ENCODE measurements at places on chromosomes 2 and 18.

DNA sequence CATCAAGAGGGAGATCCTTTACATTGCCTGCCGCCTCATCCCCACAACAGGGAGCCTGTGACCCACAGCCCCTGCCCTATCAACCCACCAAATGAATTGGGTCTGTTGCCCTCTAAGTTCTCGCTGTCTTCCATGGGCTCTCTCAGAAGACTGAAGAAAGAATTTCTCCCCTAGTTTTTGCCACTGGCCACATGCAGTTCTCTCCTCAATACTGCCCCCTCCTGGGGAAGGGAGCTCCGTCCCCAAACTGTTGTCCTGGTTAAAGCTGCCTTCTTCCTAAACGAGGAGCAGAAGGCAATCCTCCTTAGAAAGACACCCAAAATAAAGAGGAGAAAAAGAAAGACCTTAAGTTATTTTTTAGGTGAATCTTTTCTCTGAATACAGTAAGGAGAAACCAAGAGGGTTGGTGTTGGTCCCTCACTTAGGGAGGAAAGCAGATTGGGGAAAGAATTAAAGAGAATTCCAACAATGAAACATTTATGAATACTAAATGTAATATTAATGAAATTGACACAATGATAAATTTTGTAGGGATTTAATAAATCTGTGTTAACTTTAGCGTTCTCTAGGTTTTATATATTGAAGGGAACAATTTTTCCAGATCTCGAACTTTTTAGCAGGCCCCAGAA lies 31.1 kb upstream of the SATB2 start:
- ATAC-seq, result no peak

- ATAC-seq, result no peak
Observed at GRCh38 chr2:130152816-130153595, 8.1 kb upstream of the CCDC74B start.

DNA sequence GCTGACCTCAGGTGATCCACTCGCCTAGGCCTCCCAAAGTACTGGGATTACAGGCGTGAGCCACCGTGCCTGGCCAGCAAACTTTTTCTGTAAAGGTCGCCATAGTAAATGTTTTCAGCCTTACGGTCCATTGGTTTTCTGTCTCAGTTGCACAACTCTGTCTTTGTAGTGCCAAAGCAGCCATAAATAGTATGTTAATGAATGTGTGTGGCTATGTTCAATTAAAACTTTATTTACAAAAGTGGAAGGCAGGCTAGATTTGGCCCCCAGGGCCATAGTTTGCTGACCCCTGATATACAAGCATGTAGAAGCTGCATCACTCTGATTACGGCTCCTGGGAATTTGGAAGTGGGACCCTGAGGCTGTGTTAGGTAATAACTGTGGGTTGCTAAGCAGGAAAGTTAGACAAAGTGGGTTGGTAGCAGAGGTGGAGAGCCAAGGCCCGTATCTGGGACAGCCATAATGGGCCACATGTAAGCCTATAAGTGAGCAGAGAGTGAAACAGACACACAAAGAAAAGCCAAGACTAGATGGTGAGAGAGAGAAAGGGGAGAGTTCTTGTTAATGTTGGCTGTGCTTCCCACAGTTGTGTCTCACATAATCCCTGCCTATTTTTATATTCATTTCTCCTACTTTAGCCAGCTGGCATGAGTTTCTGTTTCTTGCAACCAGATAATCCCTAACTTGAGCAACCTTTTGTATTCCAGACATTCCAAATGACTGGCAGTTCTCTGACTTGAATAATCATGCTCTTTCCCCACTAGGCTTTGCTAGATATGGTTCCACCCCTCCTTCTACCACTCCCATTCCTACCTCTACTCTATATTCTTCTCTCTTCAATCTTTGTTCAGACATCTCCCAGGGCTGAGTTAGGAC lies 223.3 kb upstream of the STON1 start:
- ATAC-seq, result no peak

DNA sequence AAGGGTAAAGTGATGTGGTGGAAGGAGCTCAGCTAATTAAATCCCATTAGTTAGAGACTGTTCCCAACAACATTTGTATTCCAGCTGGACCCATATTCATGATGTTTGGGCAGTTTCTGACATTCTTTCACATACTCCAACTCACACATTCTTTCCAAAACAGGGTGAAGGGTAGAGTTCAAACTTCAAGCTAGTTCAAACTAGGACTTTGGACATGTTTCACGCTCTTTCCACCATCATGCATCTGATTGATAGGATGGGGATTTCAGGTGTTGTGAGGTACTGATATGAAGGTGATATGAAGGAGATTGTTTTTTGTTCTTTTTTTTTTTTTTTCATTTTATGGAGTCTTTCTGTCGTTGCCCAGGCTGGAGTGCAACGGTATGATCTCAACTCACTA lies 197.1 kb upstream of the LHCGR start:
- ATAC-seq, result no peak

GRCh38 chr2:228556717-228557116 lies 375.2 kb upstream of the SPHKAP start:
- no peak for ATAC-seq

GRCh38 chr2:7634409-7634808 lies 717.2 kb downstream of the RNF144A start:
- peak; percentile 93 for ATAC-seq

DNA sequence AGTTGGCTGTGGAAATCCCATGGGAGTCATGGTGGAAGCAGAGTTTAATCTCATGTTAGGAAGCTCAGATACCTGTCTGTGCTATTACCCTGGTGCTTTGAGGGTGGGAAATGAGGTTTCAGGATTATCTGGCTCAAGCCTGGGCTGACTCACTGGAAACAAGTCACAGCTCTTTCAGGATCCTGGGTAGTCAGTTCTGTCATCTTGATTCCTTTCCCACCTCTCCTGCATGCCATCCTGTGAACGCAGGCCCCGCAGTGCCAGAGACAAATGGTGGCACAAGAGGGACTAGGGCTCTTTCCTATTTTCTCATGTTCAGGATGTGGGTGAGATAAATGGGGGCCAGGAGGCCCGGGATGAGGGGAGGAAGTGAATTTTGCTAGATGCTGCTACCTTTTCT lies 3.7 kb upstream of the FAM136A start:
- ATAC-seq, result no peak

Measured in motor neuron (in vitro differentiated cells).